ENCODE measurements at places on chromosomes 6 and 20.

DNA sequence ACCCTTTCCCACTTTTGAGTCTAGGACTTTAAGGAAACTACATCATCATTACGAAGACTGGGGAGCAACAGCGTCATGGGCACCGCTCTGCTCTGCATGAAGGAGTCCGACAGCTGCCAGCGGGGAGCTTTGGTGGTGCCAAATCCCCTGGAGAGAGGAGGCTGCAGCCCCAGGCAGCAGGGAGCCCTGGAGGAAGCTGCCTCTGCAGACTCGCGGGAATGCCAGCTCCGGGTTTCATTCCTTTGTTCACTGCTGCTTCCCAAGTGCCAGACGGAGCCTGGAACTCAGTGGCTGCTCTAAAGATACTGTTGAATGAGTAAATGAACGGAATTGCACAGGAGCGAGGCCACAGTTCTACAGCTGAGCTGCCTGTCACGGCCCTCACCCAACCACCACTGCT is 196.5 kb upstream of the THBS2 start:
- no peak for DNase-seq

DNA sequence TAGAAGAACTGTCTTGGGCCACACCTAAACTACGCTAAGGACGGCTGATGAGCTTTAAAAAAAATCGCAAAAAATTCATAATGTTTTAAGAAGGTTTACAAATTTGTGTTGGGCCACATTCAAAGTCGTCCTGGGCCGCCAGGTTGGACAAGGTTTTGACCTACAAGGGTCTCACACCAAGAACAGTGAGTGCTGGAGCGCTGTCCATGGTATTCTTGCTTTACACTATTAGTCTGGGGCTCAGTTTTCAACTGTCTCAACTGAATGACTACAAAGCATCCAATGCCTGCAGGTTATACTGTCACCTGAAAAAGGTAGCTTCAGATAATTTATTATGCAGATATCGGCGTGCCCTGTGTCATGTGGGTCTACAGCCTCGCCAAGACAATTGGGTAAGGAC is 3.7 kb upstream of the FAXC start:
- DNase-seq, result no peak

DNA sequence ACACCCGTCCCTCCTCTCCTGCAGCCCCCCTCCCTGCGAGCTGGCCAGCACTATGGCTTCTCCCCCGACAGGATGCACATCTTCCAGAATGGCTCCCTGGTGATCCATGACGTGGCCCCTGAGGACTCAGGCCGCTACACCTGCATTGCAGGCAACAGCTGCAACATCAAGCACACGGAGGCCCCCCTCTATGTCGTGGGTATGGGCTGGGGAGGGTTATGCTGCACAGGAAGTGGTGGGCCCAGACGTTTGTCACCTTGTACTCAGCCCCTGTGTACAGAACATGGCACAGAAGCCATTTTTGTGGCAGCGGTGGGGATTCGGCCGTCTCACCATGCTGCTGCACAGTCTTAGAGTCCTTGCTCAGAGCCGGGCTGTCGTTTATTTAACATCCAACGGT is 29.0 kb upstream of the SRF start:
- no peak for DNase-seq

DNA sequence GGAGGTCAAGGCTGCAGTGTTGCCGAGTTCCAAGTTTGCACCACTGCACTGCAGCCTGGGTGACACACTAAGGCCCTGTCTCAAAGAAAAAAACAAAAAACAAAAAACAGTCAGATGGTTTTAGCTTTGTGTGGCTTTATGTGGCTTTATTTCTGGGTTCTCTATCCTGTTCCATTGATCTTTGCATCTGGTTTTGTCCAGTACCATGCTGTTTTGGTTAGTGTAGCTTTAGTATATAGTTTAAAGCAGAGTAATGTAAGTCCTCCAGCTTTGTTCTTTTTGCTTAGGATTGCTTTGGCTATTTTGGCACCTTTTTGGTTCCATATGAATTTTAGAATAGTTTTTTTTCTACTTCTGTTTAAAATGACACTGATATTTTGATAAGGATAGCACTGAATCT is 225.5 kb downstream of the HDGFL1 start:
- DNase-seq, result no peak

DNA sequence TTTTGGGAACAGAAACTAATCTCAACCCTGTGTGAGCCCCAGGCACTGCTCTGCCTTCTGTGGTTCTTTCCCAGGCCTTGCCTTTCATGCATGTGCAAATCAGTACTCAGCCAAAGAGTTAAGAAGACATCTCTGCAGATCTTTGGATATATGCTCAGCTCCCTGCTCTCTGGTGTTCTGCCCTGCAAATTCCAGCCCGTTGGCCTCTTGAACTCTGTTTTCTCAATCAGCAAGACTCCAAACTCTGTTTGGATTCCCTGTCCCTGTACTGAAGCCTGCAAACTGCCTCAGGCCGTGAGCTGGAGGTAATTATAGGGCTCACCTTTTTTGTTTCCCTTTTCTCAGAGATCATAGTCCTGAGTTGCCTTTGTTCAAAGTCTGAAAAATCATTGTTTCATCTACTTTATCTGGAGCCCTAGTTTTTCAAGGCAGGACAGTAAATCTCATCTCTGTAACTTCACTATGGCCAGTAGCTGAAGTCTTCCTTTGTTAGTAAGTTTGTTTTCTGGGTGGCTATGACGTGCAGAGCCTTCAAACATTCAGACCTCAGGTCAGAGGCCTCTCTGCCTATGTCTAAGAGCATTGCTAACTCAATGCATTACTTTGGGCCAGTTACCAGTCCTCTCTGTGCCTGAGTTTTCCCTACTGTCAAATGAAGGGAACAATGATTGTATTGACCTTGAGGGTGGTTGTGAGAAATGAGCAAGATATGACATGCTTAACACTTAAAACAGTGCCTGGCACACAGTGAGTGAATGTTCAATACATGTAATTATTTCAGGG is 15.9 kb upstream of the MDFI start:
- DNase-seq, result no peak

DNA sequence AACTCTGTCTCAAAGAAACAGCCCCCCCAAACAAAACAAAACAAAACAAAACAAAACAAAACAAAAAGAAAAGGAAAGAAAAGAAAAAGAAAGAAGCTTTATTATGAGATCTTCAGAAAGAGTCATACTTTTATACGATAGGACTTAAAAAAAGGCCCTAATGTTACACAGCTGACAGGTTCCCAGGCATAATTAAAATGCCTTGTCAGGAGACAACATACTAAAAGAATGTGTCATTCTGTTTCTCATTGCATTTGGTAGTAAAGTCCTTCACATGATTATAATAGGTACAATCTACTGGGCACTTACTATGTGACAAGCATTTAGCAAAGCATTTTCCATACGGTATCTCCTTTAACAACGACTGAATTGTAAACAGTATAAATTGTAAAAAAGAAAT is 36.4 kb upstream of the RPN2 start:
- no peak for DNase-seq

DNA sequence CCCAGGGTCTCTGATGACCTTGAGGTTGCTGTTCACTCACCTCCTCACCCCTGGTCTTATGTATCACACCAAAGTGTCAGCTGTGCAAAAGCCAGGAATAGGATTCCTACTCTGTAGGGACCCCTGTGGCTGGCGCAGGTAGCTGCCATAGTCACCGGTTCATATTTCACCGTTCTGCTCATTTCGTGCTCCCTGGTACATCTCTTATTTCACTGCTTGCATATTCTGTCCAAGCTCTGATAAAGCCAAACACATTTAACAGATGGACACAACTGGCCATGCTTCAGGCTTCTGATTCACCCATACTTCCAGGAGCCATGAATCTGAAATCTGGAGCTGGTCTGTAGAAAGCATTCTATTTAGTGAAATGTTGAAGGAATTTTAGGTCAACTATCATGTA is 20.5 kb downstream of the SLC22A3 start:
- DNase-seq, result no peak

DNA sequence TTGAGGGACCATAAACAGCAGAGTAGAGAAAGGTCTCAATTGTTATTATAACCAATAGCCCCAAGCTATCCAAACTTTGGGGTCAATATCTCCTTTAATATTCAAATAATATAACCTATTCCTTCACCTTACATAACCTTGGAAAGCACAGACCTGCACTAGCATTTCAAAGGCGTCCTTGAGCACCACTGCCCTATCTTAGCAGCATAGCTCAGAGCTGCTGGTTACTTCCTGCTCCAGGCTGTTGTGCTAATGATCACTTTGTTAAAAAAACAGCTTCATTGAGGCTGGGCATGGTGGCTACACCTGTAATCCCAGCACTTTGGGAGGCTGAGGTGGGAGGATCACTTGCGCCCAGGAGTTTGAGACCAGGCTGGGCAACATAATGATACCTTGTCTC is 10.5 kb downstream of the SLC35D3 start:
- no peak for DNase-seq

- DNase-seq, result no peak
These were observed 42.9 kb downstream of the BCAS4 start for GRCh38 chr20:50837532-50838321.

- DNase-seq, result no peak
These were observed 32.4 kb upstream of the NOP56 start for GRCh38 chr20:2619961-2620595.

DNA sequence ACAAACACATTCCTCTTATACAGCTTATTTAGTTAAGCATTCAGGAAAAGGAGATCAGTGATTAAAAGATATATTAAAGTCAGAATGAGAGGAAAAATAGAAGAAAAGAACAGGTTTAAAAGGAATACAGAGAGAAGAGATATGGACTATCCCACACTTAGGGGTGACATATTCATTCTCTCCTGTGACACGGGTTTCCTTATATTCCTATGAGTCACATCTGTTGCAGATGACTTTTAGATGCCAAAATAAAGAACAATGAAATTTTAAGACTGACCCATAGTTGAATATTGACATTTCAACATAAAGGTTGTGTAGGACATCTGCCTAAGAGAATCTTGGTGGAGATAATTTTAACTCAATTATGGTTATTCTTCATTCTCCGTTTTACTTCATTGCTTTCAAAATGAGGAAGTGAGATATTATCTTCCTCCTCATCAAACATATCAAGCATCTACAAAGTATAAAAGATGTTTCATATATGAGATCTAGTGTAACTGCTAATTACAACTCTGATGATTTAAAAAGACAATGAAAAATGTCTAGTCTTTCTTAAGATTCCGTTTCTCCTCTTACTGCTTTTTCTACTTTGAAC is 1336.7 kb upstream of the CITED2 start:
- no peak for DNase-seq

- DNase-seq, result no peak
These were observed 209.5 kb upstream of the SMLR1 start for GRCh38 chr6:130617658-130618057.

- DNase-seq, result no peak
These were observed 246.3 kb upstream of the RREB1 start for GRCh38 chr6:6861351-6861894.

- DNase-seq, result no peak
These were observed 152.9 kb downstream of the RNASET2 start for GRCh38 chr6:166803471-166803870.

DNA sequence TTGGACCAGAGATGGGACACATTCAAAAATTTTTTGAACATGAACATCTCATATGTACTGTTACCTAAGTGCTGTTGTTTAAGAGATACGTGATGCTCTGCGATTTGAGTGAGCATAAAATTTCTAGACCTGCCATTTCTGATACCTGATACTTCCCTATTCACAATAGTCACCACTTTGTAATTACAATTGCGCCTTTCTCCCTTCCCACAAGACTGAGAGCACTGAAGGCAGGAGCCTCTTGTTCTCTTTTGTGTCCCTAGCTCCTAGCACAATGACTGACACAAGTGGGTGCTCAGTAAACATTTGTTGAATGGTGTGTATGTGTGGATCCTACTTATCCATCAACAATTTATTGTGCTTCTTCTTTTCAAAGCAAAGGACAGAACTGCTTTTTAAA is 92.8 kb upstream of the TMEM30A start:
- no peak for DNase-seq

- no peak for DNase-seq
These were observed 308.9 kb downstream of the HDGFL1 start for GRCh38 chr6:22878324-22878701.

GRCh38 chr20:60372822-60373221 is 414.6 kb downstream of the CDH26 start:
- no peak for DNase-seq

DNA sequence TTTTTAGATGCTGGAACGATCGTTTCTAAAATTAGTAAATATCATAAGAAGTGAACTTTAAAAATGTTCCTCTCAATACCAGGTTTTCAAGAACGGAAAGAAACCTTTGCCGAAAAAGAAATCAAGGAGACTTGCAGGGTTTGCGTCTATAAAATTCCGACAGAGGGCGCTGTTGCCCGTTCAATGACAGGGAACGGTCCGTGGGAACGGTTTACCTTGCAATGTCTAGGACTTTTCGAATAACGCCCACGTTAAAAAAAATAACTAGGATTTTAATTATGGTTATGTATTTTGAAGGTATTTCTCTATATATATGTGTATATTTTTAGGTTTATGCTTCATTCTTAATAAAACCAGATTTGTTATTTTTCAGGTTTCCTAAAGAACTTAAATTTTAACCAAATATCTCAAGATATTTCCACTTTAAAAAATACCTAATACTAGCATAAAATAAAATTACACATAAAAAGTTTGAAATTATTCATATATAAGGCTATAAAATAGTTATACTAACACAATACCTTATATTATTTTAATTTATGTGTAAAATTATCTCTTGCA is 2.5 kb upstream of the TFAP2B start:
- peak; percentile 74 for DNase-seq

DNA sequence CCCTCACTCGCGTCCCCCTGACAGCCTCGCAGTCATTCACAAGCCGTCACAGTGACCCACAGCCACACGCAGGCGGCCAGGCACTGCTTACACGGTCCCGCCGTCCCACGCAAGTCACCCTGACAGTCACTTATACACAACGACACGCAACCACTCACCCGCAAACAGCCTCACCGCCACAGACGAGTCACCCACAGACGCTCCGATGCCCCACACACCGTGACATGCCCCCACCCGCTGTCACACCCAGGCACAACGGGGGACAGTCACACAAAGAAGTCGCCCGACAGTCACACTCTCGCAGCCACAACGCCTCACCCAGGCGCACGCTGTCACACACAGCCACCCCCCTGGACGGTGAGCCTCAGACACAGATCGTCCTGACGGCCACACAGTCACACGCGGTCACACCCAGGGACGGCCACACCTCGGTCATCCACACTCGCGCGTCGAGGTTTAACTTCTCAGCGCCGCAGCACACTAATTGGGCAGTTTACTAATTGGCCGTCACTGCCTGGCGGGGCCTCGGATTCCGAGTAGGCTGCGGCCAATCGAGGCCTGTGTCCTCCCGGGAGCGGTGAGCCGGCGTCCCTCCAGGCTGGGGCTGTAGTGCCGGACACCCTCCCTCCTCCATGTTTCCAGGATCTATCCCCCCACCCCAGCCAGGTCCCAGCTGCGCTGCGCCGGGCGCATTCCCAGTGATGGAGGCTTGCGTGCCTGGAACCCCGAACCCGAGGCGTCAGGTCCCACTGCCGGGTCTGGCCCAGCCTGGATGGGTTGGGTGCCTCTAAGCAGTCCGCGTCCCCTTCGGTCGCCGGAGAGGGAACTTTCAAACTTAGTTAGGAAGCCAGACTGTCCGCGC is 790 bp downstream of the TOX2 start:
- peak; percentile 56 for DNase-seq

- no peak for DNase-seq
These were observed 117.8 kb upstream of the NEDD9 start for GRCh38 chr6:11350294-11350693.

Measured in stimulated activated CD4-positive, alpha-beta T cell treated with anti-CD3 and anti-CD28 coated beads, Interleukin-2, amount 100 ng/mL, for 24 hours (primary cell).